Omental fat pad (tissue), 4 donors: ENCODE measurements at places on chromosomes 12 and 14. TPM values are rescaled to one million over a fixed set of nuclear protein-coding genes. Genes with fewer than 3 reads are reported as not detected.

The TMEM229B gene
- 0.84 TPM for total RNA-seq

The IL26 gene
- total RNA-seq = not detected

The EID3 gene
- total RNA-seq = 11.2 TPM

The AHNAK2 gene
- 34.8 TPM for total RNA-seq

The TMEM233 gene
- not detected for total RNA-seq

The CISTR gene
- not detected for total RNA-seq

DNA sequence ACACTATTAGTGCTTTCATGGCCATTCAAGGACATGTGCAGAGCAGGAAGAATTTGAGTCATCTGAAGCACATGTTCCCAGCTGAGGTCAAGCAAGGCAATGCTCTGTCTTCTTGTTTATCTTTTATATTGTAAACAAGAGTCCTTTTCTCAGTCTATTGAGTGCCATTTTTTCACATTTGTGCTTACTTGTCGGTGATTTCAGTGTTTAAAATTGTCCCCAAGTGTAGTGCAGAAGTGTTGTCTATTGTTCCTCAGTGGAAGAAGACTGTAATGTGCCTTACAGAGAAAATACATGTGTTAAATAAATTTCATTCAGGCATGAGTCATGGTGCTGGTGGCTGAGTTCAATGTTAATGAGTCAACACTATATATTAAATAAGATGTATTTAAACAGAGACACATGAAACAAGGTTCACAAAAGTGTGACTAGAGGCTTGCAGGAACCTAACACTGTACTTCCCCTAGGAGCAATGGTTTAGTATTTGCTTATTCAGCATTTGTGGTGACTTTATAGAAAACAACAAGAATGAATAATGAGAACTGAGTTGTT is 391.1 kb downstream of the LRIG3 start:
- no peak for DNase-seq

GRCh38 chr12:25152055-25152454 is 42.9 kb downstream of the DNAI7 start:
- DNase-seq = no peak

DNA sequence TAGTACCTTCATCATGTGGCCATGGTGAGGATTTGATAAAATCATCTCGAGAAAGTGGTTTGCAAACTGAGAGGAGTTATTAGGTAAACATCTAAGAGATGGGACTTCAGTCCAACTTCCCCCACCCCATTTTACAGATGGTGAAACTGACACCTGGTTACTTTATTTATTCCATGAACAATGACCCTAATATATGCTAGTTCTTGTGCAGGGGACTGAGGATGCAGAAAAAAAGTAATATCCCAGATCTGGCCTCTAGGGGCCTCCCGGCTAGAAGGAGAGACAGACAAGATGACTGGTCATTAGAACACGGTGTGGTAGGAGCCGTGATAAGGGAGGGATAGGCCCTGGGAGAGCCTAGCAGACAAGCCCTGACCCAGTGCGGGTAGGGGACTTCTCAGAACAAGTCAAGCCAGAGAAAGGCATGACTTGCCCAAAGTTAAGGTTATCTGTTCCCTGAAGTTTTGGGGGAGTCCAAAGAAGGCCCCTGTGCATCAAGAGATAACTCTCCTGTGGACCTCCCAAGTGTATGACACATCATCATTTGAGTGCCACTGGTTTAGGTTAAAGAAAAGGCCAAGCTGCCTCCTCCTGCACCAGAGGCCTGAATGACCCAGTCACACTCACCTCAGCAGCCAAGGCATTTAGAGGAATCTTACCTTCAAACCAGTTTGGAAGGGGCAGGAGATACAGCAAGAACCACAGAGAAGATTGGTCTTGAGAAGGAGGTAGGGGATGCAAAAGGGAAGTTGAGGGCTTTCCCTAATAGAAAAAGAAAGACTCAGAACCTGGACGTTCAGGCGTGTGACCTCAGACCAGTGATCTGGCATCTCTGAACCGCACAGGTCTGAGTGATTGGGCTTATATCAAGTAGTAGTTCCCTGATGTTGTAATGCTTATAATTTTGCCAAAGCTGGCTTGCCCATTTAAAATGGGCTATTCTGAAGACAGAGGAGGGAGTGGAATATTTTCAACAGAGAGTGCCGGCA is 1.6 kb downstream of the CMKLR1 start:
- no peak for DNase-seq

DNA sequence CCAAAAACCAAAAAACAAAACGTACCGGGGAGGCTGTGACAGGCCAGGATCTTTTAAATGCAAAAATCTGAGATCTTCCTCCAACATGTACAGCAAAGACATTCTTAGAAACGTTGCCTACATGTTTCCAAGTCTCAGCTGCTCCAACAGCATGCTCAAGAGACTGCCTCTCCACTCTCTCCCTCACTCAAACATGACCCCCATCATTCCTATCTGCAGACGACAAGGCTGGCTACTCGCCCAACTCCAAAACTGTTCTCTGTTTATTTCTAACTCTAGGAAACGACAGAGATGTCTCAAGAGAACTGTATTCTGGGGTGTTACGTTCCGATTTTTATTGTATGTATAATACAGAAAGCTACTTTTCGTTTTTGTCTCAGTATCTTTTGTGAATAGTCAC is 57.5 kb upstream of the TMCC3 start:
- DNase-seq = no peak

GRCh38 chr12:102769323-102769916 is 147.6 kb downstream of the PAH start:
- no peak for DNase-seq

DNA sequence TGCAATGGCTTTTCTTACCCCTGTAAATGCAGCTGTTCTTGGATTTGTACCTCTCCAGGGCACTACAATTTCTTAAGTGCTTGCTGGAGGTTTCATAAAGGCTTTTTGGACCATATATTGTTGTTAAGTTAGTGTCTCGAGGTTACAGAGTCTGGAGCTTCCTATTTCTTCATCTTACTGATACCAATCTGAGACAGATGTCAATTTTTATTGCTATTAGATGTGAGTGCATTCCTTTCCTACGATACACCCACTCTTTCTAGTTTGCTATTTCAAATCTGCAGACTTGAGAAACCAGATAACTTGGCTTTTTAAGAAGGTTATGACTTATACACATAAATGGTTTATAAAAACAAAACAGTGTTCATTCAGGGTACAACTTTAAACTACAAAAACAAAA is 2.1 kb downstream of the NOXRED1 start:
- DNase-seq = no peak

DNA sequence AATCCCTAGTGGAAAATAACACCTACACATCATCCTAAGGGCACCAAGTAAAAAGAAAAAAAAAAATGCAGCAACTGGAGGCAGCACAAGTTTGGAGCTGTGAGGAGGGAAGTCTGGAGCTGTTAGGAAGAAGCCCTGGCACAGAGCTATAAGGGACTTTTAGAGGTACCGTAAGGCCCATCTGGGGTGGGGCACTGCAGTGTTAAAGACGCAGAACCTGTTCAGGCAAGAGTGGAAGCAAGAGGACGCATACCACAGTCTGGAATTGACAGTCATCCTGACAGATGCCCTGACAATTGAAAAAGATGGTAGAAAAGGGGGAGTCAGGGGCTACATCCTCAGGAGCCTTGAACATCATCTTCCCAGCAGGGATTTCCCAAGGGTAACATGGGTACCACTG is 195.9 kb upstream of the PLEKHG7 start:
- DNase-seq = no peak

DNA sequence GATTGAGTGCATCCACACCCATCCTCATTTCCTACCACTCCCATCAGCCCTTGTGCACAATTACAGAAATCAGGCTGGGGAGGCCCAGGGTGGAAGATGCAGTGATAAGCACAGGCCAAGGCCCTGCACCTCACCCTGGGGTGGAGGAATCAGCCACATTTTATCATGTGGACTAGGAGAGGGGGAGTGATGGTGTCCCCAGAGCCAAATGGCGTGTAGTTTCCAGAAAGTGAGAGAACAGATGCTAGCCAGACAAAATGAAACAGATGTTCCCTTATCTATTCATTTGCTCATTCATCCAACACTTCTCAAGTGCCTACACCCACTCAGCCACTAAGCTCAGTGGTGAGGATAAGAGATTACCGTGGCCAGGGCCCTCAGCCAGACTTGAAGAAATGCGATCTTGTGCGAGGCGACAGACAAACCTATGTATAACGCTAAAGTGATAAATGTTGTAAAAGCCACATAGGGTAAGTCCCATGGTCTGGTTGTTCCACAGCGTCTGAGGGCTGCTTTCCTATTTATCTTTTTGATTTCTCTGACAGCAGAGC is 93.6 kb downstream of the STAB2 start:
- DNase-seq = no peak

DNA sequence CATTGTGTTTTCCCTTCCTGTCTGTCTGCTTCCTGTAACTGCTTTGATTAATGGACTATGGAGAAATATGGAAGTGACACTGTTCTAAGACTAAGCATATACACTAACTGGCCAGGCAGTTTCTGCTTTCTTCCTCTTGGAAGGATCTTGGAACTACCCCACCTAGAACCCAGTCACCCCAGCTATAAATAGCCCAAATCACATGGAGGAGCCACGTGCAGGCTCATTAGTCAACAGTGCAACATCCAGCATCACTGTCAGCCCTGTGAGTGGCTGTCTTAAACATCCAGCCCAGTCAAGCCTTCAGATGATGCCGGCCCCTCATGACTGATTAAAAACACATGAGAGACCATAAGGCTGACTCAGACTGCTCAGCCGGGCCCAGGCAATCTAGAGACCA is 39.2 kb downstream of the BCAT1 start:
- peak; percentile 49 for DNase-seq

GRCh38 chr12:53596920-53597363 is 29.2 kb downstream of the ATF7 start:
- no peak for DNase-seq

GRCh38 chr12:109428037-109428629 is 49.0 kb downstream of the KCTD10 start:
- peak; percentile 65 for DNase-seq

DNA sequence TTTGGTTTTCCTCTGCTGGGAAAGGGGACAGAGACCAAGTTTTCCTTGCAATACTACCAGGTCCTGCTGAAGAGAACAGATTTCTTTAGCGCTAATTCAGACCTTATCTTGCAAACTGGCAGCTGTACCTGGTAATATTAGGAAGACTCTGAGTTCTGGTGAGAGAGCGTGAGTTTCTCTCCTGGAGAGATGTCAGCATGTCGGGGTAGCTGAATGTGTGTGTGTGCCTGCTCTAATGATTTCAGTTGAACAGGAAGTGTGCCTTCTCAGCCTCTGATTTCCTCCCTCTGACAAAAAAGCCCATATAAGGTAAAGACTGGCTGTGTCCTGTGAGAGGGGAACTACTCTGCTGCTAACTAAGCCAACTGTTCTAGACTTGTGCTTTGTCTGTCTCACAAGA is 10.3 kb upstream of the ERP27 start:
- no peak for DNase-seq

GRCh38 chr12:54608156-54608555 is 19.7 kb upstream of the PPP1R1A start:
- no peak for DNase-seq

DNA sequence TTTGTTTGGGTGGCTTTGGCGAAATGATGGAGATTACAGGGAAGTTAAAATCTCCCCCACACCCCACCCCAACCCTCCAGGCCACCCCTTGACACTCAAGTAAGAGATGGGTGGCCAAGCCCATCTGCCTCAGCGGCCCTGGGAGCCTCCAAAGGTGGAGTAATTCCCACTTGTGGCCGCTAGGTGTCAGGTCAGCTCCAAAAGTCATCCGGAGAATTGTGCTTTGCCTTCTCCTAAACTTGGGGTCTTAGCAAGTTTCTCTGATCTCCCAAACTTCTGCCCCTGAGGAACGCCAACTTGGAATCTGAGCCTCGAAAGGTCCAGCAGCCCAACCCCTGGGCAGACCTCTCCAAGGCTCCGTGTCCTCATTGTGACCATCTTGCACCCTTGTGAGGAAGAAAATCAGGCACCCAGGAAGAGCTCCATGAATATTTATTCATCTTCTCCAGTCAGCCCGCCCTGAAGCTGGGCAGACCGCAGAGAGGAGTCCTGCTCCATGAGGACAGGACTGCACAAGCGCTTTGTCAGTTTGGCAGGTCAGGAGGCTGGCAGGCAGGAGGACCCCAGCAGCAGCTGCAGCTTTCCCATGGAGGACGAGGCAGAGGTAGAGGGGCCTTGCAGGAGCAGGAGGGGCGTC is 46.7 kb downstream of the LRRC74A start:
- peak; percentile 66 for DNase-seq

DNA sequence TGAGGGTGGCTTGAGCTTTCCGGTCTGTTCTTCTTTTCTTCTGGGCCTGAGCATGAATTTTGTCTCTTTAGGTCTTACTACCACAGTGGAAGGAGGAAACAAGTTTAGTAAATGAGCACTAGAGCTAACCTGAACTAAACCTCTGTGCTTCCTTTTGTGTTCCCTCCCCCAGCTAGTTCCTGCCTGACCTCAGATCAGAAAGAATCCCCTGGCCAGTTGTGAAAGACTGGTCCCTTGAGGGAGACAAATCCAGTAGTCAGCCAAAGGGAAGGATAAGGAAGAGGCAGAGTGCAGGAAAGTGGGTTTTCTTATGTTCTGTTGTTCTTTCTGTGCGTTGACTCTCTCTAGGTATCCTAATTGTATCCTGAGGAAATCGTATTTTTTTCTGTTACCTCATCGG is 17.5 kb downstream of the ZNF664 start:
- DNase-seq = no peak

DNA sequence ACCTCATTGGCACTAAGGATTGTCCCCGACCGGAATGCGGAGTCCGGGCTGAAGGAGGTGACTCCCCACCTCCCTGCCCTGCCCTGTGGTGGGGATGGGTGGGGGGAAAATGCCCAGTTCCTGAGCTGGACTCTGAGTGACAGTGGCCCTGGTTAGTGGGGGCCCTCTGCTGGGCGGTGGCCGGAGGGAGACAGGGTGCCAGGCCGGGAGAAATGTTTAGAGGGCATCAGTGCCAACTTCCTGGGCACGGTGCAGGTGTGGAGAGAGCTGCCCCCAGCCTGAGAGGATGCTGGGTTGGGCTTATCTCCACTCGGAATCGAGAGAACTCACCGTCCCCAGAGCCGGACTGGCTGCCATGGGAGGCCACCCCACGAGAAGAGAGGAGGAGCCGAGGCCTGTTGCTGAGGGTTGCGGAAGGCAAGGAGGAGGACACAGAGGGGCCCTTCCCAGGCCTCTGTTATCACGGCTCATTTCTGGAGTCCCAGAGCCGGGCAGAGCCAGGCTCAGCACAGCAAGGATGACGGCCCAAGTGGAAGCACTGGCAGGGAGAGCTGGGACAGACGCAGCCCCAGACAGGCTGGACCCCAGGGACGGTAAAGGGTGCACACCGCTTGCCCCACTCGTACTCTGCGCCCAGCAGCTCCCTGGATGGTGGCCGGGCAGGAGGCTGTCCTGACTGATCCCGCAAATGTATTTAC is 156.7 kb downstream of the KIF26A start:
- no peak for DNase-seq

- DNase-seq = no peak
Measured at GRCh38 chr12:49019120-49019430, 499 bp upstream of the PRKAG1 start.

GRCh38 chr14:36847366-36847765 is 185.7 kb downstream of the PAX9 start:
- no peak for DNase-seq
